ENCODE measurements at places on chromosomes 16 and 17.

- DNase-seq: no peak
Measured at GRCh38 chr16:82157836-82158235, 12.2 kb downstream of the MPHOSPH6 start.

DNA sequence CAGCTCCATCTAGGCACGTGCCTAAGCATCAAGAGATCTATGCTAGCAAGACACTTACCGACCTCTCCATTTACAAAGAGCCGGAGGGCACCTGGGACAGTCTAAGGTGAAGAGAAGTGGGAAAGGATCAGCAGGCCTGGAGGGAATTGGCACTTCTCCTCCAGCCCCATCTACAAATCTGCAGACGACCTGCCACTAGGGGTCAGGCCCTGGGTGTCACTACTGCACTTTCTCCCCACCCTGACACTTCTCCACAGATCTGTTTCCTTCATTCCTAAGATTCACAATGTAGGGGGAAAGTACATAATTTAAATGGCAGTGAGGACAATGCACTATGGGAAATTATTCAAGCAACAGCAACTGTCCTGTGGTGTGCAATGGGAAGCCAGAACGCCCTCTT lies 8.1 kb downstream of the MKS1 start:
- no peak for DNase-seq

DNA sequence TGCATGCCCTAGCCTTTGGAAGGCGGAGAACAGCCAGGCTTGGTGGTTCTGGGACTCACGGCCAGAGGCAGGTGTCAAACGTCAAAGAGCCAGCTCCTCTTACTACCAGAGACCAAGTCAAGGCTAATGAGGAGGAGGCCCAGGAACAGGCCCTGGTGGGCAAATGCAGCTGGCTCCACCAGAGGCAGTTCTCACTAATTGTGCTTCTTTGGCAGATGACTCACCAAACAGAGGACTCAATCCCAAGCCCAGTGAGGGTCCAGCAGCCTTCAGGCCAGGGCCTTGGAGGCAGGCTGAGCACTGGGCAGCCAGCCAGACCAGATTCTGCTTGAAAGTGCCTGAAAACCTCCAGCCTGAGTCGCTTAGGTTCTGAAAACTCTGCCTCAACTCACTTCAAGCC lies 336.5 kb upstream of the CDH5 start:
- no peak for DNase-seq

GRCh38 chr16:84421081-84421937 lies 53.0 kb downstream of the ATP2C2 start:
- no peak for DNase-seq

DNA sequence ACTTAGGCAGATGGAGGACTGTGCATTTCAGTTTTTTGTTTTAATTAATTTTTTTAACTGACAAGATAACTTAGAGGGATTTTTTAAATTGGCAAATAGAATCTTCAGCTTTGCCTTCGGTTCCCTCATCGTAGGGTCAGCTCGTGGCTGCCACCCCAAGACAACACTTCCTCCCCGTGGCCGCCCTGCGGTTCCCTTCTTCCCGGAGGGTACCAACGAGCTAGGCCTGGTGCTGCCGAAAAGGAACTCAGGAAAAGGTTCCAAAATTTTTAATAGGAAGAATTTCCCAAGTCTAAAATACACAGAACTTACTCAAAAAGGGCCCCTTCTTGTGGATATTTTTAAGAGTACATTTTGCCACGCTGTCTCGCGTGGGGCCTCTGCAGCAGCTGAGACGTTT lies 210.4 kb upstream of the CHMP6 start:
- no peak for DNase-seq
